ENCODE measurements at places on chromosomes 1 and 21. TPM values are rescaled to one million over a fixed set of nuclear protein-coding genes. Genes with fewer than 3 reads are reported as not detected.

- H3K4me1 ChIP-seq = peaks cover 48% of the 10 kb centered on the region
- H3K4me3 ChIP-seq = peak overlapping the region; percentile 67
- no peaks in the 10 kb centered on the region for H3K27me3 ChIP-seq
- H3K36me3 ChIP-seq = peaks cover 38% of the 10 kb centered on the region
- peak overlapping the region; percentile 96 for H3K27ac ChIP-seq
- DNase-seq = no peak
Observed at GRCh38 chr1:27444632-27445031, 45.3 kb downstream of the WASF2 start.

DNA sequence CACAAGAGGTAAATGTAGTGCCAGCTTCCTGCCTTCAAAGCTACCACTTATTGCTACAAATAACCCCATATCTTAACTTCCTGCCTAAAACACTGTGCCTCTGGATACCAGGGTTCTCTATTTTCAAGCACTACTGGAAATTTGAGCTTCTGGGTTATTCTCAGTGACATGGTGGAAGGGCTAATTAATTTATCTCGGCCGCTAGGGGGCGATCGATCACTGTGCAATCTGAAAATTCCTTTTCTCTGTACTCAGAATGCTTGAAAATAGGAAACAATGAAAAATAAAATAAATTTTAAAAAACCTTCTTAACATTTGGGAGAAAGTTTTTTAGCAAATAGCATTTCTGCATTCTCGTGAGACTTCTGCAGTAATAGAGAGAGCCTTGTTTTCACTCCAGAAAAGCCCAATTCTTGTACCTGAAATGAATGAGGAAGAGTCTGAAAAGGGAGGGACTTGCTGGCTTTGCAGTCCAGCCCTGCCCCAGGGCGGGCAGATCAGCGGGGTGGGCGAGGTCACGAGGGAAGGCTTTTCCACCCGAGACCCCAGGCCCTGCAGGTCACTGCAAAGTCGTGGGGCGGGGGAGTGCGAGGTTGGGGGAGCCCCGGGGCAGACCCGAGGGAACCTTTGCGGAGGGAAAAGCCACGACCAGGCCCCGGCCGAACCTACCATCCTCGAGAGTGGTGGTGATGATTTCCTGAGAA is 276.7 kb downstream of the PCP4 start:
- peak; percentile 10 for DNase-seq
- no peak overlapping the region for H3K27ac ChIP-seq
- H3K4me3 ChIP-seq = no peak overlapping the region
- H3K4me1 ChIP-seq = no peaks in the 10 kb centered on the region
- no peaks in the 10 kb centered on the region for H3K27me3 ChIP-seq

- no peak for DNase-seq
- H3K27me3 ChIP-seq = no peaks in the 10 kb centered on the region
- no peak overlapping the region for H3K4me3 ChIP-seq
- H3K4me1 ChIP-seq = no peaks in the 10 kb centered on the region
- H3K36me3 ChIP-seq = no peaks in the 10 kb centered on the region
- H3K27ac ChIP-seq = no peak overlapping the region
Observed at GRCh38 chr1:68321084-68321685, 88.9 kb upstream of the WLS start.

- H3K27ac ChIP-seq = peak overlapping the region; percentile 91
- H3K27me3 ChIP-seq = no peaks in the 10 kb centered on the region
- DNase-seq = no peak
Observed at GRCh38 chr1:154746622-154747299, 123.3 kb downstream of the KCNN3 start.

GRCh38 chr1:199776768-199777497 is 250.6 kb upstream of the NR5A2 start:
- no peak for DNase-seq
- H3K4me3 ChIP-seq = no peak overlapping the region
- no peak overlapping the region for H3K27ac ChIP-seq
- H3K4me1 ChIP-seq = no peaks in the 10 kb centered on the region

GRCh38 chr1:181732218-181732990 is 249.1 kb downstream of the CACNA1E start:
- no peaks in the 10 kb centered on the region for H3K27me3 ChIP-seq
- H3K36me3 ChIP-seq = no peaks in the 10 kb centered on the region
- no peak for DNase-seq
- H3K4me3 ChIP-seq = no peak overlapping the region

GRCh38 chr1:33402206-33402605 is 28.7 kb downstream of the PHC2 start:
- H3K27ac ChIP-seq = no peak overlapping the region
- H3K4me1 ChIP-seq = peaks cover 2% of the 10 kb centered on the region
- no peak for DNase-seq
- H3K36me3 ChIP-seq = no peaks in the 10 kb centered on the region

DNA sequence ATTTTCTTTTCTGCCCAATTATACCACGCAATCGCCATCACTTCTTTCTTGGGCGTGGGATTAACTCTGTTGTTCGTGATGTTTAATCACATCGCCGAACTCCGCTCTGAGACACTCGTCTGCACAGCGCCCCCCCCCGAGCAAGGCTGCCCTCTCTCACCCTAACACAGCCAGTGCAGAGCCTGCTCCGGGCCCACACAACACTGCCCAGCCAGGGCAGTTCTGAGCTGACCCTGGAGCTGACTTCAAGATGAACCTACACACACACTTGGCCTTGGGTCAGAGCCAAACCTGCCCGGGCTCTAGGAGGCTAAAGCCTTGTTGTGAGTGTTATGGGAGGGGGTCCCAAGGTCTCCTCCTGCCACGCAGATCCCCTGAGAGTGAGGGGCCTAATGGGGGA is 64.6 kb upstream of the LRP8 start:
- H3K27ac ChIP-seq = no peak overlapping the region
- no peak for DNase-seq
- no peaks in the 10 kb centered on the region for H3K4me1 ChIP-seq
- H3K27me3 ChIP-seq = peaks cover 13% of the 10 kb centered on the region
- H3K36me3 ChIP-seq = no peaks in the 10 kb centered on the region

KCNK2 gene
- total RNA-seq = not detected

ZNF672 gene
- total RNA-seq = 46.0 TPM

TNFSF4 gene
- total RNA-seq = 1.1 TPM
